Cortex of kidney (tissue), 1 donor: ENCODE measurements at places on chromosomes 1 and 21.
A peak's percentile ranks its signal among the peaks of the same experiment; 100 is the strongest.

- DNase-seq: peak; percentile 46
Measured at GRCh38 chr1:45686288-45687013, at the start of gene GPBP1L1. GPBP1L1 (minus strand) TSS chr1:45686533; CDS start chr1:45659087, 27,446 bp downstream.

DNA sequence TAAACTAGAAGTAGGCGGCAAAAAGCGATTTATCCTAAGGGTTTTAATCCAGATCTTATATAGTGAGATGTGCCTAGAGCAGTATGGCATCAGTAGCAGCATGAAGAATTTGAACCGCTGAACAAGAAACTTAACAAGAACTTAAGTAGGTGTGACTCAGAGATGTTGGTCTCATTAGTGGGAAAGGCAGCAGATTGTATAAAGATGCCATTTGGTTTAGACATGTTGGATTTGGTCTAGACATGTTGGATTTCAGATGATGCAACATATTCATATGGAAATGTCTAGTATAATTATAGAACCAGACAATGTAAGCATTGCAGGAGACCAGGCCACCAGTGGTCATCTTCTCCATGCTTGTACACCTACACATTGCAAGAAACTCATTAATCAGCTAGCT lies 42.1 kb upstream of the ZP4 start:
- no peak for DNase-seq

DNA sequence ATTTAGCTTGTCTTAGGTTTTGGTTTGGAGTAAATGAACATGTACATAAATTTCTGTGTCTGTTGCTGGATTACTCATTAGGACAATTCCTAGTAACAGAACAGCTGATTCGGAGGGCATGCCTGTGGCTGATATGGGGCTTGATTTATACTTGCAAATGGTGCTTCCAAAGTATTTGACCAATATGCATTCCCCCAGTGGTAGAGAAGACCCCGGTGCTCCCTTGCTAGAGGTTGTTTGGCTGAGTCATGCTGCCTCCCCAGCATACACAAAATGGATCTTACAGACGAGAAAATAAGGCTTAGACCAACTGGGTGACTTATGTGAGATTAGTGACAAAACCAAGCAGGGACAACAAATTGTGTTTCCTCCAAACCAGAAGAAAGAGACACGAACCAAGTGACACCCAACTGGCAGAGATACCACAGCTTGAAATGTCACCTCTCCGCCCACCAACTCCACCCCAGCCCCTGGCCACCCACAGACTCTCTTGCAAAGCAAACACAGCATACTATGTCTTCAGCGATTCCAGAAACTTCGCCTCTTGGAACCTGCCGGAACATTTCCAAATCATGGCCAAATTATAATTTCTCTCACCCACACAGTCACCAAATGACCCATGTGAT lies 75.9 kb upstream of the ETS2 start:
- no peak for DNase-seq

GRCh38 chr1:24708938-24709337 lies 36.3 kb upstream of the CLIC4 start:
- DNase-seq: no peak
